RWPE2 (cell line): ENCODE measurements at places on chromosomes 11 and 22.

DNA sequence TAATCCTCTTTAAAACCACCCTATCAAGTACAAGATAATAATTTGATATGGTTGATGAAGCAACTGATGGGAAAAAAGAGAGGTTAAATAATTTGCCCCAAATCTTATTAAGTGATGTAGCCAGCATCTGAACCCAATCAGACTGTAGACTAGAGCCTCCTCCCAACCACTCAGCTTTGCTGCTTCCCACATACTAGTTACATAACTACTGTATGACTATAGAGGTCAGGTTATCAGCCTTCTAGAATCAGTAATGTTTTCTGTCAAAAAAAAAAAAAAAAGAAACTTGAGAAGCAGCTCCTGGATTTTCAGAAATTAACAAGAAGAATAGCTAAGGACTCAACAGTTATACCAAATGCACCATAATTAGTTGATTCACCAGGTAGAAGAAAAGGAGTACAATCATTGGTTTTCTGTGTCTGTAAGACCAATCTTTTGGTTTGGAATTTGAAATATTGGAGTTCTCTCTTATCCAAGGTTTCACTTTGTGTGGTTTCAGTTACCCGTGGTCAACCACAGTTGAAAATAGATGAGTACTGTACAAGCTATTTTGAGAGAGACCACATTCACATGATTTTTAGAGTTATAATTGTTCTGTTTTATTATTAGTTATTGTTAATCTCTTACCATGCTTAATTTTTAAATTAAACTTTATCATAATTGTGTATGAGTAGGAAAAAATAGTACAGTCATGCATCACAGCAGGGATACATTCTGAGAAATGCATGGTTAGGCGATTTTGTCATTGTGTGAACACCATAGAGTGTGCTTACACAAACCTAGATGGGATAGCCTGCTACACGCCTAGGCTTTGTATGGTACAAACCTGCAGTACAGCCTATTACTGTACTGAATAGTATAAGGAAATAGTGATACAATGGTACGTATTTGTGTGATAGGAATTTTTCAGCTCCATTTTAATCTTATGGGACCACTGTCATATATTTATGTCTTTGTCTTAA is 72.2 kb downstream of the PDHX start:
- DNase-seq: no peak

DNA sequence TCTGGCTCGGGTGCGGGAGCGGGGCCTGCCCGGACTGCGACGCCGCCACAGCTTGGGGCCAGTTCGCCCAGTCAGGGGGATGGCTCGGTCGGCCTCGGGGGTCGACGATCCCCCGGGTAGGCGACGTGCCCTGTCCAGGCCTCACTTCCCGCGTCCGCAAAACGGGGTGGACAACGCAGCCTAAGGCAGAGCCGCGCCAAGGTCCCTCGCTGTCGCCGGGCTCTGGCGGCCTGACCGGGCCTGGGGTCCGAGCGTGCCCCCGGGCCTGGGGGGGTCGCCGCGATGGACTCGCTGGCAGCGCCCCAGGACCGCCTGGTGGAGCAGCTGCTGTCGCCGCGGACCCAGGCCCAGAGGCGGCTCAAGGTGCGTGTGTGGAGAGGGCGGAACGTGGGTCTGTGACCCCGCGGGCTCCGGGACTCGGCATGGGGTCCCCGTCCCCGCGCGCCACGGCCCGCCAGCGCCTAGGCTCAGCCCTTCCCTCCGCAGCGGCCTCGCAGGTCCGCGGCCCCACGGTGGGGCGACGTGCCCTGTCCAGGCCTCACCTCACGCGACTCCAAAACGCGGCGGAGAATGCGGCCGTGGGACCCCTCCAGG is 4.2 kb downstream of the SEPTIN5 start:
- DNase-seq: no peak

DNA sequence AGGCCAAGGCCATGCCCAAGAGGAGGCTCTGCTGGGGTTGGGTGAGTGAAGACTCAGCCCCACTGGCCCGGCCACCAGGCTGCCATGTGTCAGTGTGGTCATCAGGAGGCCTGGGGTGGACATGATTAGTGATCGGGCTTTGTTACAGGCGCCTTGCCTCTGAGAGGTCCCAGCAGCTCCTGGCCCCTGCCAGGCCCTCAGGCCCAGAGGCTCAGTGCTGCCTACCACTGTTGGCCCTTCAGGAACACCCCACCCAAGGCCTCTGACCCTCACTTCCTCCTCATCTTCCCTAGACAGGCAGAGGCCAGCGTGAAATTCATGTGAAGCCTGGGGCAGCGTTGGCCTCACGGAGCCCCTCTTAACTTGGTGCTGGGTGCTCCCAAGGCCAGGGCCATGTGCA is 2.2 kb downstream of the MRPL23 start:
- no peak for DNase-seq

DNA sequence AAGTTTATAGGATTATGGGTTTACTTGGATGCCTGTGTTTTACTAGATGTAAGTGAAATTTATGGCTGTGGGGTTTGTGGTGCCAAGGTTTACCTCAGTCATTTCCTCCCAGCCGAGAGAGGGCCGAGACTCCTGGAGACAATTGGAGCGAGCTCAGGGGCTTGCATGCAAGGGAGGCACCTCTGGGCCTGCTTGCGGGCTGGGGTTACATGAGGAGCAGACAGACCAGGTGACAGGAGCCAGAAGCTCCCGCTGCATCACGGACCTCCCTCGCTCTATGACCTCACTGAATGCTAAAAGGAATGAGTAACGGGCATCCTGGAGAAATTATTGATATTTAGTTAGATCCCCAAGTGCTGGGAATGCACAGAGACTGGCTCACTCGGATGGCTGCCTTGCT is 275.2 kb upstream of the KIRREL3 start:
- no peak for DNase-seq

DNA sequence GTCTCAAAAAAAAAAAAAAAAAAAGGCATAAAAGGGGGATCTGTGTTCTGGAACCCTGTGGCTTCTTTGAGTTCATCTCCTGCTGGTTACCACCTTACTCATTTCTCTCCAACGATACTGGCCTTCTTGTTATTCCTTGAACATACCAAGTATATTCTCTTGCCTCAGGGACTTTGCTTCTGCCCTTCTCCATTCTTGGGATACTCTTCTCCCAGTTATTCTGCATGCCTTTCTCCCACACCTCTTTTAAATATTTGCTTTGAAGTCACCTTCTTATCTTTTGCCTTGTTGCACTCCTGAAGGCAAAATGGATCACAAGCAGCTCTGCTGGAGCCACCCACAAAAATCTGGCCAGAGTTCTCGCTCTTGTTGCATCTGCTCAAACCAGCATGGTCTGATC is 76.0 kb upstream of the RRM1 start:
- DNase-seq: no peak
